ENCODE measurements at places on chromosomes 11 and 22. TPM values are rescaled to one million over a fixed set of nuclear protein-coding genes. Genes with fewer than 3 reads are reported as not detected.

GRCh38 chr11:22991196-22991595 lies 130.9 kb upstream of the CCDC179 start:
- H3K27me3 ChIP-seq, result no peaks in the 10 kb centered on the region
- H3K27ac ChIP-seq, result no peak overlapping the region
- H3K36me3 ChIP-seq, result no peaks in the 10 kb centered on the region

DNA sequence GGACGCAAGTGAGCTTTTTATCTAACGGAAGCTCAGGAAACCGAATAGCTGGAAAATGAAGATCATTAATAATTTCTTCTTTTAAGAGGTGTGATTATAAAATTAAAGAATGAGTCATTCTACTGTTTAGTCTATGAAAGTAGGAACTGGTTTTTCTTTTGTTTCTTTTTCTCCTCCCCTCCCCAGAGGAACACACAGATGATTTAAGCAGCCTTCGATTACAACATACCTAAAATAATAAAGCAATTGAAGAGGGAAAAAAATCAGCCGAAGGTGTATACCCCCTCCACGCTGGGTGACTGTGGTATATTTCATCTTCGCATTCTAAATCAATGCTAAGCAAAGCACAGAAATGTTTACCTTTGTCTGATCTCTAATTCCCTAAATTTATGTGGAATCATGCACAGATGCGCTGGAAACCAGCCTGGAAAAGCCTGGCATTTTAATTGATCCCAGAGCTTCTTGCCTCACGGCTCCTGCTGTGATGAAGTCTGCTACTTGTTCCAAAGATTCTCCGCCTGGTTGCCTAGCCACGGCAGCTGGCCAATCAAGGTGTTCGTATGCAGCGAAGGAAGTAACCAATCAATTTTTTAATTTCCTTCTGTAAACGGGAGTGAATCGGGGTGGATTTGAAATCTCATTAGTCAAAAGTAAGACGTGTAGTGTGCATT lies 133.9 kb downstream of the FANCF start:
- H3K27me3 ChIP-seq, result no peaks in the 10 kb centered on the region
- no peaks in the 10 kb centered on the region for H3K4me1 ChIP-seq
- no peaks in the 10 kb centered on the region for H3K36me3 ChIP-seq
- DNase-seq, result no peak
- H3K4me3 ChIP-seq, result no peak overlapping the region
- no peak overlapping the region for H3K27ac ChIP-seq

GRCh38 chr22:47043835-47044721 lies 281.6 kb downstream of the TBC1D22A start:
- no peaks in the 10 kb centered on the region for H3K27me3 ChIP-seq
- H3K4me1 ChIP-seq, result no peaks in the 10 kb centered on the region
- no peak for DNase-seq
- no peak overlapping the region for H3K27ac ChIP-seq

DNA sequence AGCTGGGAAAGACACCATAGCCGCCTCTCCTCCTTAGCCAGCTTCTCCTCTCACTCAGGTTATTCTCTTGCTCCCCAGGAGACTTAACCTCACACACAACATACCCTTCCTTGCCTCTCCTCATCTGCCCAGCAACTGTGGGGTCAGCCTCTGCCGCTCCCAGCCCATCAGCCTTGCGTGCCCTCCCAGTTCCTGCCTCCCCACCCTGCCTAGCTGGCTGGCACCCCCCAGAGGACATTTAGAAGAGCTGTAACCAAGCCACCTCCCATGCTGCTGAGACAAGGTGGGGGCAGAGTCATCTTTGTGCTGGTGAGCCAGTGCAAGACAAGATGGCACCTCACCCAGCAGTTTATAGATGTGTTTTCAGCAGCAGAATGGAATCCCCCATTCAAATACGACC lies 38.2 kb downstream of the TOM1 start:
- H3K27me3 ChIP-seq, result no peaks in the 10 kb centered on the region
- no peak for DNase-seq
- no peak overlapping the region for H3K4me3 ChIP-seq
- peaks cover 6% of the 10 kb centered on the region for H3K36me3 ChIP-seq
- H3K27ac ChIP-seq, result no peak overlapping the region

DNA sequence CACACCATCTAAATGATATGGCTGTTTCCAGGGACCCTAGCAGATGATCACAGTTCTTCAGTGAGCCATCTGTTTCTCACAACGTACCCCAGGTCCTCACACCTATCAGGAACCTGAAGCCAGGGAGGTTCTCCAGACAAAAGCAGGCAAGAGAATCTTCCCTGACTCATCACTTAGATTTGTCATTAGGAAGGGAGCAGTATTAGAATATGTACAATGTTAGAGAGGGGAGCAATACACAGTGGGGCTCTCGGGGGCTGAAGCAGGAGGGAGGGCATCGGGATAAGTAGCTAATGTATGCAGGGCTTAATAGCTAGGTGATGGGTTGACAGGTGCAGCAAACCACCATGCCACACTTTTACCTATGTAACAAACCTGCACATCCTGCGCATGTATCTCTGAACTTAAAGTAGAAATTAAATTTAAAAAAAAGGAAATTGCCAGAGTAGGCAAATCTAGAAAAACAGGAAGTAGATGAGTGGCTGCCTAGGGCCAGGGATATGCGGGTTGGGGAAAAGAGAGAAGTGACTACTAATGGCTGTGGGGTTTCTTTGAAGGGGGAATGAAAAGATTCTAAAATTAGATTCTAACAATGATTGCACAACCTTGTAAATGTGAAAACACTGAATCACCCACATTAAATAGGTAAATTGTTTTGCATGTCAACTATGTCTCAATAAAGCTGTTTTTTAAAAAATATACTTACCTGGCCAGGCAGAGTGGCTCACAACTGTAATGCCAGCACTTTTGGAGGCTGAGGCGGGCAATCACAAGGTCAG lies 14.4 kb downstream of the C22orf42 start:
- H3K4me1 ChIP-seq, result no peaks in the 10 kb centered on the region
- no peak overlapping the region for H3K4me3 ChIP-seq
- H3K27ac ChIP-seq, result no peak overlapping the region
- no peaks in the 10 kb centered on the region for H3K27me3 ChIP-seq

- no peaks in the 10 kb centered on the region for H3K4me1 ChIP-seq
- no peak overlapping the region for H3K4me3 ChIP-seq
- no peak overlapping the region for H3K27ac ChIP-seq
- no peaks in the 10 kb centered on the region for H3K27me3 ChIP-seq
Observed at GRCh38 chr22:47000256-47000655, 237.8 kb downstream of the TBC1D22A start.

DNA sequence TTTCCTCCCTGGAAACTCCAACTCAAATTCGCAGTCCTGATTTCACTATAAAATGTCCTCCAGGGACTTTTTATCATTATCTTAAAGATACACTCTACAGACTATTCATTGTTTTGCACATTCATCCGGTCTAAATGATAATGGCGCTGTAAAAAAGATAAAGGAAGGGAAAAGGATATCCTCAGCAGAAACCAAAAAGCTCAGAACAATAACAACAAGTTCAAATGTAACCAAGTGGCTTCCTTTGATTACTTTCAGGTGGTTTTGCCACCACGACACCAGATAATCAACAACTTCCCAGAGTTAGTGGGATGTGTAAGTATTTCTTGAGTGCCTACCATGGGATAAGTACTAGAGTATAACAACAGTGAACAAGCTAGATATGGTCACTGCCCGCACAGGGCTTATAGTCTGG lies 26.3 kb downstream of the PRCP start:
- peaks cover 3% of the 10 kb centered on the region for H3K4me1 ChIP-seq
- no peak overlapping the region for H3K4me3 ChIP-seq
- no peak for DNase-seq
- H3K36me3 ChIP-seq, result no peaks in the 10 kb centered on the region
- no peak overlapping the region for H3K27ac ChIP-seq
- H3K27me3 ChIP-seq, result no peaks in the 10 kb centered on the region

GRCh38 chr11:72741429-72741833 lies 10.8 kb downstream of the ARAP1 start:
- peaks cover 12% of the 10 kb centered on the region for H3K4me1 ChIP-seq
- peak; percentile 54 for DNase-seq
- no peaks in the 10 kb centered on the region for H3K36me3 ChIP-seq
- no peaks in the 10 kb centered on the region for H3K27me3 ChIP-seq

- H3K27me3 ChIP-seq, result peaks cover 17% of the 10 kb centered on the region
- no peak overlapping the region for H3K4me3 ChIP-seq
- no peaks in the 10 kb centered on the region for H3K36me3 ChIP-seq
- no peak overlapping the region for H3K27ac ChIP-seq
- peak; percentile 31 for DNase-seq
- H3K4me1 ChIP-seq, result peaks cover 2% of the 10 kb centered on the region
Observed at GRCh38 chr11:2825889-2826678, 59.5 kb downstream of the CDKN1C start.

DNA sequence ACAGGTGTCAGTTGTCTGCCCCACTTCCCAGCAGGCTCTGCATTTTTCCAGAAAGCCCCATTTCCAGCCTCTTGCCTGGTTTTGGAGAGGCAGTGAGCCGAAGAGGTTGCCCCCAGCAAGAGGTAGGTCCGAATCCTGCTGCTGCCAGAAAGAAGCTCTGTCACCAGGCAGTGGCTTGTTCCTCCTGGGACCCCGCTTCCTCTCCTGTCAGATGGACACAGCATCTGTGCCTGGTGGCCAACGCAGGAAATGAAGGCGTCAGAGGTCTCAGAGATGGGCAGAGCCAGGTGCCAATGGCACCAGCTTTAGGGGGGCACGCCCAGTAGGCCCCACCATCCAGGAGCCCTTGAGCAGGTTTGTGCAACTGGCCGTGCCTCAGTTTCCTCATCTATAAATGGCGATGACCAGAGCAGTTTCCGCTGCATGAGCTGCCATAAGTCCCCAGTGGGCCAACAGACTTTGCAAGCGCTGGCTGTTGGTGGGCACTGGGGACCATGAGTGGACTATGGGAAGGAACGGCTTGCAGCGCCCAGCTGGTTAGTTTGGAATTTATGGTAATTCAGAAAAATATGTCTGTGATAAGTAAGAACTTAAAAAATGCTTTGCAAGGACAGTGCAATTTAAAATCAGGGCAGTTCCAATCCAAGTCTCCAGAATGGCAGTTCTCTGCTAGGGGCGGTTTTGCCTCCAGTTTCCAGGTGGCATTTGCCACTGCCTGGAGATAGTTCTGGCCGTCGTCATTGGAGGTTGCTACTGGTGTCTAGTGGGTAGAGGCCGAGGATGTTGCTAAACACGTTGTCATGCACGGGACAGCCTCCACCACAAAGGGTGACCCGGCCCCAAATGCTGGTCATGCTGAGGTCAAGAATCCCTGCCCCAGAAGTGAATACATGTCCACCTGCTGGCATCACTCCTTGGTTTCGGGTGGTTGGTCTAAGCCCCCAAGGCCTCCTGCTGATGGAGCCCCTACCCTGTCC lies 2.3 kb upstream of the OSBPL5 start:
- H3K4me3 ChIP-seq, result no peak overlapping the region
- no peak for DNase-seq
- H3K36me3 ChIP-seq, result no peaks in the 10 kb centered on the region
- peaks cover 26% of the 10 kb centered on the region for H3K4me1 ChIP-seq
- H3K27me3 ChIP-seq, result peaks cover 11% of the 10 kb centered on the region
- H3K27ac ChIP-seq, result no peak overlapping the region

- H3K4me1 ChIP-seq, result no peaks in the 10 kb centered on the region
- DNase-seq, result no peak
- H3K27ac ChIP-seq, result no peak overlapping the region
- H3K36me3 ChIP-seq, result no peaks in the 10 kb centered on the region
- no peaks in the 10 kb centered on the region for H3K27me3 ChIP-seq
Observed at GRCh38 chr11:14026961-14027360, 64.4 kb downstream of the SPON1 start.

- H3K4me3 ChIP-seq, result no peak overlapping the region
- no peaks in the 10 kb centered on the region for H3K27me3 ChIP-seq
- H3K4me1 ChIP-seq, result no peaks in the 10 kb centered on the region
- H3K36me3 ChIP-seq, result peaks cover 4% of the 10 kb centered on the region
- no peak overlapping the region for H3K27ac ChIP-seq
- no peak for DNase-seq
Observed at GRCh38 chr11:70799386-70799785, 401.1 kb downstream of the CTTN start.

DNA sequence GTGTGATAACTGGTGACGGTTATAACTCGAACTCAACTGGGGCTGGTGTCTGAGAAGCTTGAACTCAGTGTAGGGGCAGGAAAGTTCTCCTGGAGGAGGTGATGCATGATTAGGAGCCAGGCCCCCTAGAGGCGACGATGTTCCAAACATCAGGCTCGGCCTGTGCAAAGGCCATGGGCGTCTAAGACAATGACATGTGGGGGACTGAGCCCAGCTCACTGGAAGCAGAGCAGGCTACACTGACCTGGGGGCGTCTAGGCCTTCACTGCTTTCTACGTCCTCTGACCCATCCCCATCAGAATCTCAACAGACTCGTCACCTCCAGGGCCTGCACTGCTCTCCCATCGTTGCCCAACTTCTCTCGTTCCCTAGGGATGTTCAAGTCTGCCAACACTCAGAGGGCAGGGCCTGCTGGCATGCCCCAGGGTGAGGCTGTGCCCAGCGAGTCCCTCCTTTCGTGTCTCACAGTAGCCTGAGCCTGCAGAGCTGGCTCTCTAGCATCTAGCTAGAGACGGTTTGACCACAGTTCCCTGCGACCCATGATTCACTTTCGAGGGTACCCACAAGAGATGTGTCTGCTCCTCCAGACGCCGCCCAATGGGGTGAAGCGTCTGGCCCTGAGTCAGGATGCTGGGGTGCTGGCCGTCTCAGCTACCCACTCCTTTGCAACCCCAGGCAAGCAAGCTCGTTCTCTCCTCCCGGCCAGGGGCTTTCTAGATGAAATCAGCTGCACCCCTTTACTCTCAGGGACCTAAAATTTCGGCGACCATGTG lies 1.1 kb upstream of the ATG16L2 start:
- no peak for DNase-seq
- peaks cover 6% of the 10 kb centered on the region for H3K4me1 ChIP-seq
- H3K4me3 ChIP-seq, result peak overlapping the region; percentile 78
- H3K27me3 ChIP-seq, result no peaks in the 10 kb centered on the region
- H3K36me3 ChIP-seq, result 0 out of 2 replicates have a peak, but pooled peaks cover 3% of the 10 kb centered on the region

DNA sequence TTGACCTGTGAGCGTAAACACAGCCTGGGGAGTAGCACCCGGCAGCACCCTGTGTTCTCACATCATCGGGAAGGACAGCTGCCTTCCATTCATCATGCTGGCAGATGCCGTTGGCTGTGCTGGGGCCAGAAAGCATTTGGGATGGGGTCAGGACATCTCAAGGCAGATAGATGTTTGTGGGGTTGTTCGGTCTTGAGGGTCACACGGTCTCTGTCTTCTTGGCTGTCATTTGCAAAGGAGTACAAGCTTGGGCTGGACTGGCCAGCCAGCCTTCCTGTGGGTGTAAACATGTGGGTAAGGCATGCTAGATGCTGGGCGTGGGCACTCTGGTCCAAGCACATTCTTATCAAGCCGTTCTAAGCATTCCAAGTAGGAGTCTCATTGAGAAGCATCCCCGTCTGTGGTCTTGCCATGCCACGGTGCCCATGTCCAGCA lies 81.4 kb downstream of the TBC1D22A start:
- H3K27me3 ChIP-seq, result no peaks in the 10 kb centered on the region
- no peak for DNase-seq
- no peaks in the 10 kb centered on the region for H3K36me3 ChIP-seq
- H3K4me3 ChIP-seq, result no peak overlapping the region
- no peak overlapping the region for H3K27ac ChIP-seq

Gene PDGFB
- polyA plus RNA-seq, result 5.5 TPM

Gene ZNRF3
- polyA plus RNA-seq, result 14.1 TPM

Gene PHETA2
- polyA plus RNA-seq, result 8.4 TPM

Gene PMM1
- polyA plus RNA-seq, result 20.0 TPM
